ENCODE measurements at places on chromosomes 3 and 15. TPM values are rescaled to one million over a fixed set of nuclear protein-coding genes. Genes with fewer than 3 reads are reported as not detected.

- no peak for ATAC-seq
Observed at GRCh38 chr15:89947385-89947784, 34.6 kb upstream of the ARPIN start.

The DPH3 gene
- 22.8 TPM for total RNA-seq

The ASB14 gene
- total RNA-seq, result 2.2 TPM

DNA sequence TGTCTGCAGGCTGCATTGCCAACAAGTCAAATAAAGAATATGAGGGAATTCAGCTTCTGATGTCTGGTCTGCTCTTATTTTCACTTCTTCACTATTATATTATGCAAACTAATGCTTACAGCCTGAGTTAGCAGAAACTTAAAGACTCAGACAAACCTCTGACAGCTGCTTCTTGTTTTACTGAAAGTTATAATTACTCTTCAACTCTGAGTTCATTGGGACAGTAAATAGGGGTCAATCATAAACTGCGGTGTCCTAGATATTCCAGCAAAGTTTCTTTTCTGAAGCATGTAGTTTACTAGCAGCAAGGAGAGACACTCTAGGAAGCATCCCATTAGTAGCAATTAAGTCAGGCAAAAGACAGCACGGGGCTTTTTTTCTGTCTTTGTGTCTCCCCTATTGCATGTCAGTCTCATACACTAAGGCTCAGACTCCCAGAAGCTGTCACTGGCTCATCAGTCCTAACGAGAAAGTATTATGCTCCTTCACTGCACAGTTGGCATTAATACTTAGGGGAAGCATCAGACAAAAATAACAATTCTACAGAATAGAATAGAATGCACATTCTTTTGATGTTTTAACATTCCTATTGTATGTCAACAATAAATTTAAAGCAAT, 1060.8 kb downstream of the ROBO1 start:
- no peak for ATAC-seq

DNA sequence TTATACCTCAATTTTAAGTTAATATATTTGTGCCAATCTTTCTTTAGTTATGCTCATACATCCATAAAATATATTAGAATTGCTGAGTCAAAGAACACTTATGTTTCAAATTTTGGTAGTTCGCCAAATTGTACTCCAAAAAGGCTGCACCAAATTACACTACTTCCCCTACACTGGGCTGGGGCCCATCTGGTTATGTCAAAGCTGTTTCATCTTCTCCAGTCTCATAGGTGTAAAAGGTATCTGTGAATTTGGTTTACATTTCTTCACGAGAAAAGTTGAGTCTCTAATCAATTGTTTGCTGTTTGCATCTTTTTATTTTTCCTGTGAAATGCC, 706 bp downstream of the FSIP1 start:
- no peak for ATAC-seq

The FANCD2 gene
- 1.1 TPM for total RNA-seq
